ENCODE measurements at places on chromosomes 1 and 21.

DNA sequence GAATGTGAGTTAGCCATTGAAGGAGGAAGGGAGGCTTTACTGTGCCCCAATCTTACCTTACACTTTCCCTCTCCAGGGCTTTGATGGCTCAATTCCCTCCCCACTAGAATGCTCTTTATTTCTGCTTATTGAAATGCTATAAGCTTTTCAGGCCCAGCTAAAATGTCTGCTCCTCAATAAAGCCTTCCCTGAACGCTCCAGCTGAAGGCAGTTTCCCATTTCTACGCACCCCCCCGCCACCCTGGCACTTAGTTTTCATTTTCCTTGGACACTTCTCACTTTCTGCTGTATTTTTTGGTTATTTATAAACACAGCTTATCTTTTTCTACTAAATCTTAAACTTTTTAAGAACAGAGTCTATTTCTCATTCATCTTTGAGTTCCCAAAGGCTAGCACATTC, 7.1 kb upstream of the TMEM167B start:
- DNase-seq: no peak

GRCh38 chr1:245060684-245061374, 94.0 kb upstream of the KIF26B start:
- no peak for DNase-seq

GRCh38 chr1:8495928-8496401, 178.1 kb downstream of the SLC45A1 start:
- DNase-seq: no peak

DNA sequence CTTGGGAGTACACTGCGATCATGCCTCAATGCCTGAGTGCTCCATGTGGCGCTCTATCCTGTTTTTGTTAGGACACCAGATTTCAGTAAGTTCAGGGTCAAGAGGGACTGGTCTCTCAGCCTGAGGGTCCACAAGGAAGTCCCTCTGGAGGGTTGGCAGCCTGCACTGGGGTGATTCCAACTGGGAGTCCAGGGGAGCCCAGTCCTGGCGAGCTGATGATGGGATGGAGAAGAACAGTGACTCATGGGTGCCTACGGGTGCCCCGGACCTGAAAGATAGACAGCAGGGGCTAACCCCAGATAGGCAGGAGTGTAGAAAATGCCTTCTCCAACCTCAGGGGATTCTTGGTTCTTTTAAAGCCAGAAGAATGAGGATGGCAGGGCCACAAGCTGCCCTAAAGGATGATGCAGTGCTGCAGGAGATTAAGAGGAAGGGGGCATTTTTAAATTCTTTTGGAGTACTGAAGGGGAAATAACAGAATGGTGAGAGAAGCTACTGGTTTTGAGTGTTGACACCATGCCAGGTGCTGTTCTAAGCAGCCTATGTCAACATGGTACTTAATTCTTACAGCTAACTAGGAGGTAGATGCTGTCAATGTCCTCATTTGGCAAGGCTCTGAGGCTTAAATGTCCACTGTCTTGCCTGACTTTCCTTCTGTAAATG, 68.4 kb upstream of the TLR5 start:
- no peak for DNase-seq

- DNase-seq: no peak
Measured at GRCh38 chr1:196209265-196209664, 399.0 kb downstream of the KCNT2 start.

- no peak for DNase-seq
Measured at GRCh38 chr1:87586501-87586900, 257.8 kb downstream of the LMO4 start.

DNA sequence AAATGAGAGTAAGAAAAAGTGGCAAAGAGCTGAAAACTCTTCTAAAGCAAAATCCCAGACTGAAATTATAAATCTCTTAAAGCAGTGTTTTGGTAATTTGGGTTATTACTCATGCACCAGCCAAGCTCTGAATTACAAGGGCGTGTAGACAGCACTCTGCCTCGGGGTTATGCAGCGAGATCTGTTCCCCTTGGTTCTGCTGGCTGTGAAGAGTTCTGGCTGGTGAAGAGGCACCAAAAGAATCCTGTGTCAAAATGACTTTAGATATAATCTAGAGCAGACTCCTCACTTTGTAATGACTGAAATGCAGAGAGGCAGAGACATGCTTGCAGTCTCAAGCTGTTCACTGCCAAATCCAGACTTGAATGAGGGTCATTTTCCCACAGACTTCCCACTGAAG, 461.8 kb upstream of the CXADR start:
- no peak for DNase-seq

DNA sequence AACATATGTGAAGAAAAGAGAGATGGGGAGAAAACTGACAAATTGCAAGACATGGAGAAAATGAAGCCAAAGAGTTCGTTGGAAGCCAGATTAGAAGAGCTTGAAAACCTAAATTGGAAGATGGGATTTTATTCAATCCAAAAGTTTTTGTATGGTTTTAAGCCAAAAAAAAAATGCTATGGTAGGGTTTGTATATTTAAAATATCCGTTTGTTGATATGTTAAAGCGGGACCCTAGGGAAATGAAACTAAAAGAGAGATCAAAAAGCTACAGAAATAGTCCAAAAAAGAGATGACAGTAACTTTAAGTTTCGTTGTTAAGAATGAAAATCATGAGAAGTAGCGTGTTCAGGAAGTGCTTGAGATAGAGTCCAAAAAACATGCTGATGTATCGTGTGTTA, 617.7 kb upstream of the ADGRL2 start:
- no peak for DNase-seq

DNA sequence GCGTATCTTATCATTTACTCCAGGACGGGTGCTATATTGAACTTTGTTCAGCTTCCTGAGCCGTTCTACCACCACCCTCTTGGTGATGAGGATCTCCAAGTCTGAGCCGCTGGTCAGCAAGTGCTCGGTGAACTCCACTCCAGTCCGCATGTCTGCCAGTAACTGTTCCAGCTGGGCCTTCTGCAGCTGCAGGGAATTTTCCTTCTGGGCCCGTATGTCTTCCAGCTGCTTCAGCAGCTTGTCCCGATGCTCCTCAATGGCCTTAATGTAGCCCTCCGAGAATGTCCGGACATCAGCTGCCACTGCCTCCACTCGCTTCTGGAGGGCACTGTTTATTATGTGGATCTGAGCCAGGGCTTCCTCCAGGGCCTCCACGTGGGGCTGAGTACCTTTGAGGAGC, 3.4 kb downstream of the TRIM45 start:
- no peak for DNase-seq

DNA sequence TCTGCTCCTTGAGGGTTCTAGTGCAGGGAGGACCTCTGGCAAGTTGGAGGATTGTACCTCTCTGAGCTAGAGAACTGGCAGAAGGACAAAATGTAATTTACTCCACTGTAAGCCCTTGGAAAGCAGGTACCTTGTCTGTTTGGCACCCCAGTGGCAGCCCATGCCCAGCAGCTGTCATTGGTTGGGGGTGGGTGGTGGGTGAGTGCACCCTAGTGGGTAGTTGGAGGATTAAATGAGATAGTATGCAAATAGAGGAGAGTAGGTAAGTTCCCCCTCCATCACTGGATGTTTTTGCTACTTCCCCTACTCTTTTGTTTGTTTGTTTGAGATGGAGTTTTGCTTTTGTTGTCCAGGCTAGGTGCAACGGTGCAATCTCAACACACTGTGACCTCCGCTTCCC, 69.8 kb downstream of the RYR2 start:
- DNase-seq: no peak

DNA sequence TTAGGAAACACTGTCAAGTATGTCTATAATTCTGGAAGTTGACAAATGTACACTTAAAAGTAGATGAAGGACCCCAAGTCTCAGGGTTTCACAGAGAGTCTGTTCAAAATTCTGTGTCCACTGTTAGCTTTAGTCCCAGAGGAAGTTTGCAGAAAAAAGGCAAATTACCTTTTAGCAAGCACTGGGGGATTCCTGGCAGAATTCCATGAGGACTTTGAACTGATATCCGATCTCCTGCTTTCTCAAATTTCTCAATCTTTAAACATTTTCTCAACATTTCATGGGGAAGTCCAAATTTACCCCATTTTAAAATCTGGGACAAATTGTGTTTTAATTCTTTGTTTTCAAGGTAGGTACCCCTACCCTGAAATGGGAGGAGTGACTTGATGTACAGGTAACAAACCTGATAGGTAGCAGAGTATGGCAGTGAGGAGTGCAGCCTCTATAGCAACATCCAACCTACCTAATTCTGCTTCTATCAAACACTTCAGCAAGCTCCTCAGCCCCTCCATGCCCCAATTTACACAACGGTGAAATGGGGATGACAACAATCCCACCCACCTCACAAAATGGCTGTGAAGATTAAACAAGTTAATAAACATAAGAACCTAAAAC, 344.9 kb downstream of the OMA1 start:
- DNase-seq: no peak

DNA sequence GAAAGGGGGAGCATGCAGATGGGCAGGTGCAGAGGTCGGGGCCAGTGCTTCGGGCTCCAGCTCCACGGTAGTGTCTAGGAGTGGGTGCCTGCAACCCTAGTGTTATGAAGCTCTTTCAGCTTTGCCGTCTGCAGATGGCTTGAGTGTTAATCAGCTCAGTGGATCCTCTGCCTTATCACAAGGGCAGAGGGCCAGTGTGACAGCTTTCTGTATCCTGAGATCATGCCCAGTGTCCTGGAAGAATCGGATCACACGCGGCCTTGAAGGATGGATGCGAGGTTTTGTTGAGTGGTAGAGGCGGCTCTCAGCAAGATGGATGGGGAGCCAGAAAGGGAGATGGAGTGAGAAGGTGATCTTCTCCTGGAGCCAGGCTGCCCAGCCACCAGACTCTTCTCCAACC, 25.5 kb upstream of the C1orf146 start:
- no peak for DNase-seq

DNA sequence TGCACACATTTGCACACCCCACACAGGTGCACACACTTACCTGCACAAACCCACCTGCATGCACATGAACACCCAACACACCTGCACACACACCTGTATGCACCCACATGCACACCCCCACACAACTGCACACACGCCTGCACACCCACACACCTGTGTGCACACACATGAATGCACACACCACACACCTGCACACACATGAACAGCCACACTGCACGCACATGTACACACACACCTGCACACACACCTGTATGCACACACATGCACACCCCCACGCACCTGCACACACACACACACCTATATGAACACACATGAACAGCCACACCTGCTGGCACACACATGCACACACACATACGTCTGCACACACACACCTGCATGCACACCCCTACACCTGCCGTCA, 17.9 kb upstream of the TTC34 start:
- no peak for DNase-seq

GRCh38 chr1:228009116-228009827, 2.5 kb downstream of the WNT3A start:
- no peak for DNase-seq

GRCh38 chr1:226400519-226401354, 7.2 kb downstream of the PARP1 start:
- DNase-seq: no peak

DNA sequence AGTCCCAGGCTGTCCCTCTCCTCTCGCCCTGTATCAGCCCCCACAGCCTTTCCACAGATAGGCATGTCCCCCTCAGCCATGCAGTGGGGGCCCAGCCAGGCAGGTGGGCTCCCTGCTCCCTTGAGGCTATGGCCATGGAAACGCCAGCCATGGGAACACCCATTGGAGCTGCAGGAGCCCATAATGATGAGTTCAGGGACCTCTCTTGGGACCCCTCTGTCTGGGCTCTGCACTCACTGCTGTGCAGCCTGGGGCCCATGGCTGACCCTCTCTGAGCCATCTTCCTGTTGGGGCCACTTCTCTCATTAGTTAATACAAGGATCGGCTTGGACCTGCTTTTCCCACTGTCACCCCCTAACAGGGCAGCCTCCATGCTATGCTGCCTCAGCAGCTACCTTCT, 33.2 kb downstream of the WNT3A start:
- no peak for DNase-seq

DNA sequence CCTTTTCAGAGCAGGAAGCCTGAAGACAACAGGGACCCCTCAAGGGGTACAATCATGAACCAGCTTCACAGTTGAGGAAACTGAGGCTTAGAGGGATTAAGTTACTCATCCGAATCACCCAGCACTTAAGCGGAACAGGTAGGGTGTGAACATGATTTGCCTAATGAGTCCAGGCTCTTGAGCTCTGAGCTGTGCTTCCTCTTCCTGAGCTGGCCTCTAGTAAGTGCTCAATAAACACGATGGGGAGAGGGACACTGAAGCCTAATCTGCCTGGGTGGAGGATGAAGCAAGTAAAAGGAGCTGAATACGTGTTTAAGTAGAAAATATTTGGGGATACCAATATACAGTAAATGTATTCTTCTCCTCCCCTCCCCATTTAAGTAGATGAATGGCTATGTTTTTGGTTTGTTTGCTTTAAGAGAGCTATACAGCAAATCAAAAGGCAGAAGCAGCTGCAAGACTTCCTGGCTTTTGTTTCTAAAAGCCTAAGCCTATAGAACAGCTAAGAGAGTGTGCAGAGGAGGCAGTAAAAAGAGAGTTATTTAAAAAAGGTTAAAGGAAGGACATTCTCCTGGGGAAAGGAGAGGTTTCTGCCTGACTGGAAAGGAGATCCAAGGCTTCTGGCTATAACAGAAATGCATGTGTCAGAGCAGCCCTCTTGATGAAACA, 20.5 kb downstream of the STPG1 start:
- no peak for DNase-seq

DNA sequence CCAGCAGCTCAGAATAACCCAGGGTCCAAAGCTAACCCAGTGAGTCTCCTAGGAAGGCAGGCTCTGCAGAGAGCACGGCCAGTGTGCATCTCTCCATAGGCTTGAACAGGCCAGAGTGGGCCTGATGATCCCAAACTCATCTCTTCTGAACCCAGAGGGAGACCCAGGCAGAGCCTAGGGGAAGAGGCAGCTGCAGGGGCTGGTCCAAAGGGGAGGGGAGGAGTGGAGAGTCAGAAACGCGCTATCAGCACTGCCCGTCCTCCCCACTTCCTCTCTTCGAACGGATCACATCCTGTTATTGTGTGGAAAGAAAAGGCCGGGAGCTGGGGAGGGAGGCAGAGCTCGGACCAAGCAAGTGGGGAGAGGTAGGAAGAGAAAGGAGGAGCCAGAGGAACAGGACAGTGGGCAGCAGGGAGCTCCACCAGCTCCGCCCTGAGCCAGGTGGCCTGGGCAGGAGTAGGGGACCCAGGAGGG, 20.2 kb downstream of the TAL1 start:
- DNase-seq: no peak

DNA sequence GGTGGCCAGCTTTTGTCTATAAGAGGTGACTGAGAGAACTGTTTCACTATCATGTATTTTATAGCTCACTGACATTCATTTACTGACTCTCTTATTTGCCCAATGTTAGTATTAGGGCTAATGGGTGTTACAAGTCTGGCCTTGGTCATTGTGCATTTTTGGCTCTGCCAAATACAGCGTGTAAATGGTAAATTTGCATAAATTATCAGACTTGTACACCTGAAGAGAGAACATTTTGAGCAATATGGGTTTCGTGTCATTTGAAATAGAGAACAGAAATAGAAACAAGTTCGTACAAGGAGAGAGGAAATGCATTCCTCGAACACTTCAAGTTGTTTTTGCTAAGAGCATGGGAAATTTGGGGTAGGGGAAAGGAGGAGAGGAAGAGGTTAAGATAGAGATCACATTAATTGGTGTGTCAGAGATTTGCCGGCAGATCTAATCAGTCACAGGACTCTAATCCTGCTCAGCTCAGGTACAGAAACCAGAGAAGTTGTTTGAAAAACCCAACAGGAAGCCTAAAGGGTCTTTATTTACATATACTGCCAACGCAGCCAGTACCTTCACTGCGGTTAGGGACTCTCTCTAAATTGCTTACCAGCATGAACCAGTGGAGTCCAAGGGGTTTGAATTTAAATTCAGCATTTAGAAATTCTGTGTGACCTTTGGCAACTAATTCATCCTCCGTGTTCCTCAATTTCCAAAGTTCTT, 261.5 kb downstream of the GPATCH2 start:
- no peak for DNase-seq

- no peak for DNase-seq
Measured at GRCh38 chr1:23555270-23555985, 3.9 kb downstream of the ID3 start.
